ENCODE measurements at places on chromosomes 6 and 20.

DNA sequence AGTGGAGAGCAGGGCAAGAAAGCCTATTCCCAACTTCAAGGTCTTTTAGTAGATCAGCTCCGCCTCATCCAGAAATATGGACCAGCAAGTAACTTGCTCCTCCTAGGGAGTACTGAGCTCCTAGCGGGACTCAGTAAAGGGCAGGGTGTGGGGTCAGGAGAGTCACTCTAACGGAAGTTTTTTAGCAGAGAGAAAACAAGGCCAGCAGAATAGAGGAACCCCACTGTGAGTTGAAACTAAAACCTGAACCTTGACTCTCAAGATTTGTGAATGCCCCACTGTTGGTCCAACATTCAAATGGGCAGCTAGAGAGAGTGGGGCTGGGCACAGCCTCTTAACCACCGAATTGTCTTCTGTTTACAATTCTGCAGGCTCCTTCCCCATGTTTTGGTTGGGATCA lies 244.8 kb downstream of the FARS2 start:
- H3K4me3 ChIP-seq, result no peak overlapping the region
- no peaks in the 10 kb centered on the region for H3K4me1 ChIP-seq
- H3K36me3 ChIP-seq, result no peaks in the 10 kb centered on the region
- H3K27ac ChIP-seq, result no peak overlapping the region
- no peak for DNase-seq
- no peaks in the 10 kb centered on the region for H3K27me3 ChIP-seq

GRCh38 chr6:120290964-120291363 lies 941.4 kb upstream of the MAN1A1 start:
- H3K27me3 ChIP-seq, result no peaks in the 10 kb centered on the region
- H3K27ac ChIP-seq, result no peak overlapping the region
- no peak for DNase-seq
- no peak overlapping the region for H3K4me3 ChIP-seq
- no peaks in the 10 kb centered on the region for H3K4me1 ChIP-seq

DNA sequence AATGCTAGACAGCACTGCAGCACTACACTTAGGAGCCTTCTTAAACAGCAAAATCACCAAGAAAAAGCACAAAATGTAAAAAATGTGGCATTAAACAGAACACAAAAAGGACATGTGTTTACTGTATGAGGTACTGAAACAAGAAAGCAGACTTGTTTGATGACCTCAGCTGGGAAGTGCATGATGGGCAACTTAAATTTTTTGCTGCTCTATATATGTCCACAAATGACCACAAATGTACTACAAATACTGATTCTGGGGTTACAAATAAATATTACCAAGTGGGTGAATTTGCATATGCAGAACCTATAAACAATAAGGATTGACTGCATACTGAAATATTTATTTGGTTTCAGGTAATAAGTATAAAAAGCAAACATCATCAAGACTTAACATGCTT lies 13.1 kb downstream of the RAB23 start:
- no peaks in the 10 kb centered on the region for H3K4me1 ChIP-seq
- DNase-seq, result no peak
- H3K27ac ChIP-seq, result no peak overlapping the region
- no peaks in the 10 kb centered on the region for H3K36me3 ChIP-seq
- no peak overlapping the region for H3K4me3 ChIP-seq
- no peaks in the 10 kb centered on the region for H3K27me3 ChIP-seq

DNA sequence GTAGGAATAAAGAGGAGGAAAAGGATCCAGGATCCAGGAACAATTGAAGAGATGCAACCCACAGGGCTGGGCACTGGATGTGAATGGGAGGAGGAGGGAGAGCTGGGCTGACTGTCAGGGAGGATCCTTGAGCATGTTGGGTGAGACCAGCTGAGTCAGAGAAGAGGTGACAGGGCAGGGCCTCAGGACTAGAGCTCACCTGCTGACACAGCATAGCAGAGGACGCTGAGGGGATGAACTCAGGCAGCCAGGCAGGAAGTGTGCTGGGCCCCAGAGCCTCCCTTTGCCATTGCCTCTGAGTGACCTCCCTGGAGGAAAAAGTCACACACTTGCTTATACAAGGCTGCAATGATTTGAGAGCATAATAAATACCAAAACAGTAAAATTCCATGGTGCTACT lies 72.3 kb downstream of the ZNF133 start:
- no peaks in the 10 kb centered on the region for H3K4me1 ChIP-seq
- H3K27me3 ChIP-seq, result no peaks in the 10 kb centered on the region
- H3K36me3 ChIP-seq, result no peaks in the 10 kb centered on the region
- H3K4me3 ChIP-seq, result no peak overlapping the region

DNA sequence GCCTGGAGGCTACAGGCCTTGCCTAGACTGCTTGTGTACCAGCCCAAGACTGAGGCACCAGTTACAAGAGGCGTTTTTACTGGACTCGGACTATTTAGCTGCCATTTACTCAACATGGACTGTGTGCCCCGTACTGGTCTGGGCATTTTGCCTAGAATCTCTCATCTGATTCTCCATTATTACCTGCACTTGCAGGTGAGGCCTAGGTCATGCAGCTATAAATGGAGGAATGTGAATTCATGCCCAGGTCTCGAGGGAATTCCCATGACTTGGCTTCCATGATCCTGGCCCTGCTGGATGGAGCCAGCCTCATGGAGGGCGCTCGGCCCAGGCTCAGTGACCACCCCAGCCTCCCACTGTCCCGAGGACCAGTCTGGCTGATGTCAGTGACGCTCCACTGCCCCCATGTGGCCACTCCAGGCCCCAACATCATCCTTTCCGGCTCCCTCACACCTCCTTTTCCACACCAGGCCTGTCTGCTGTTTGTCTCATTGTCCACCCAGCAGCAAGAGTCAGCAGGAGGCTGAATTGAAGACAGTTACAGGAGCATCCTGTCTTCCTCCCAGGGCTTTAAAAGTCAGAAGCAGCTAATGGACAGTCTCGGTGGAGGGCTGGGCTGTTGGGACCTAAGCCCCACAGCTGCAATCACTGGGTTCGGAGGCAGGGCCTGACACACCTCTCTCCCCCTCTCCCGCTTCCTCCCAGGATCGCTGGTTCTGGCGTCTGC lies 8.7 kb downstream of the MMP24OS start:
- H3K4me3 ChIP-seq, result no peak overlapping the region
- DNase-seq, result no peak
- H3K27me3 ChIP-seq, result no peaks in the 10 kb centered on the region
- H3K27ac ChIP-seq, result no peak overlapping the region
- peaks cover 28% of the 10 kb centered on the region for H3K36me3 ChIP-seq
- no peaks in the 10 kb centered on the region for H3K4me1 ChIP-seq

DNA sequence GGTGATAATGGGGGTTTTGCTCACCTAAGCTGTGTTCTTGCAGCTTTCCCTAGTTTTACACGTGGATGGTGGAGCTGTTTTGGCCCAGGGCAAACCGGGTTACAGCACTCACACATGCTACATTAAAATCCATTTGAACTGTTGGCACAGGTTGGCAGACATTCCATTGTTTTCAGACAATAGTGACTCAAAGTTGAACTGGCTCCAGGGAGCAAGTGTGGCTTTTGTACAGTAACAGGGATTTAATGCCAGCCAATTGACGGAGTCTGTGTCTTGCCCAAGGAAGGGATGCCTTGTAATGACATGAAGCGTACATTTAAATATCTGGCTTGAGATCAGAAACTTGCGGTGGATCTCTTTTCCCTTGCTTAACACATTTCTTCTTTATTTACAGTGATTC lies 183.1 kb downstream of the DTNBP1 start:
- no peak overlapping the region for H3K4me3 ChIP-seq
- H3K4me1 ChIP-seq, result no peaks in the 10 kb centered on the region
- no peaks in the 10 kb centered on the region for H3K27me3 ChIP-seq
- H3K27ac ChIP-seq, result no peak overlapping the region
- no peak for DNase-seq

GRCh38 chr6:102126488-102126887 lies 733.0 kb downstream of the GRIK2 start:
- H3K27me3 ChIP-seq, result no peaks in the 10 kb centered on the region
- H3K4me1 ChIP-seq, result no peaks in the 10 kb centered on the region
- no peaks in the 10 kb centered on the region for H3K36me3 ChIP-seq
- no peak overlapping the region for H3K4me3 ChIP-seq
- no peak for DNase-seq

GRCh38 chr6:7594579-7595125 lies 4.7 kb downstream of the SNRNP48 start:
- no peaks in the 10 kb centered on the region for H3K27me3 ChIP-seq
- peaks cover 44% of the 10 kb centered on the region for H3K36me3 ChIP-seq
- H3K4me3 ChIP-seq, result no peak overlapping the region
- no peak for DNase-seq
- H3K4me1 ChIP-seq, result peaks cover 11% of the 10 kb centered on the region

- H3K36me3 ChIP-seq, result no peaks in the 10 kb centered on the region
- no peaks in the 10 kb centered on the region for H3K4me1 ChIP-seq
- DNase-seq, result no peak
- H3K27ac ChIP-seq, result no peak overlapping the region
Observed at GRCh38 chr6:75550544-75551167, 51.0 kb upstream of the SENP6 start.

- no peaks in the 10 kb centered on the region for H3K4me1 ChIP-seq
- no peaks in the 10 kb centered on the region for H3K27me3 ChIP-seq
- H3K4me3 ChIP-seq, result no peak overlapping the region
- DNase-seq, result no peak
Observed at GRCh38 chr6:12504325-12504966, 212.1 kb upstream of the PHACTR1 start.

GRCh38 chr6:54913211-54913610 lies 66.6 kb downstream of the FAM83B start:
- no peak for DNase-seq
- no peaks in the 10 kb centered on the region for H3K4me1 ChIP-seq
- no peak overlapping the region for H3K4me3 ChIP-seq
- no peaks in the 10 kb centered on the region for H3K36me3 ChIP-seq
- H3K27me3 ChIP-seq, result no peaks in the 10 kb centered on the region

DNA sequence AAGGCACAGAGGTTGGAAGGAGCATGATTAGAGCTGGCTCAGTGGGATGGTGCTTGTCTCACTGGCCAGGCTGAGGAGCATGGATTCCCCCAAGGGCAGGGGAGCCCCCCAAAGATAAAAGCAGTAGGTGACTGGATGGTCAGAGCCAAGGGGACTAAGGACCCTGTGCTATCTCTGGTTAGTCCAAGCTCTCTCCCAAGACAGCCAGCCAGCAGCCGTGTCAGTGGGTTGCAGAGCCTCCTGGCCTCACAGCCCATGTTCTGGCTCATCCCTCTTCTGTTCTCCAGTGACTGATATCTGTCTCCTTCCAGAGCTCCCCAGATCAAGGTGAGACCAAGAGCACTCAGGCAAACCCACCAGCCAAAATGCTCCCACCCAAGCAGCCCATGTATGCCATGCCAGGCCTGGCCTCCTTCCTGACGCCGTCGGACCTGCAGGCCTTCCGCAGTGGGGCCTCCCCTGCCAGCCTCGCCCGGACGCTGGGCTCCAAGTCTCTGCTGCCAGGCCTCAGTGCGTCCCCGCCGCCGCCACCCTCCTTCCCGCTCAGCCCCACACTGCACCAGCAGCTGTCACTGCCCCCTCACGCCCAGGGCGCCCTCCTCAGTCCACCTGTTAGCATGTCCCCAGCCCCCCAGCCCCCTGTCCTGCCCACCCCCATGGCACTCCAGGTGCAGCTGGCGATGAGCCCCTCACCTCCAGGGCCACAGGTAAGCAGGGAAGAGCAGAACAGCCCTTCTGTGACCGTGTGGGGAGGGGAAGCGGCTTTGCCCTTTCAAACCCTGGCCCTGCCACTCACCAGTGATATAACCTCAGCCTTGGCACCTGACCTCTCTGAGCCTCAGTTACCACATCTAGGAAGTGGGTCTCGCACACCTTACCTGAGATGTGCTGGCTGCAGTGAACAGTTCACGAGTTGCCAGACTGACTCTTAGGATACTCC lies 121.3 kb downstream of the JPH2 start:
- H3K4me1 ChIP-seq, result no peaks in the 10 kb centered on the region
- DNase-seq, result no peak
- H3K27ac ChIP-seq, result no peak overlapping the region
- no peaks in the 10 kb centered on the region for H3K36me3 ChIP-seq

DNA sequence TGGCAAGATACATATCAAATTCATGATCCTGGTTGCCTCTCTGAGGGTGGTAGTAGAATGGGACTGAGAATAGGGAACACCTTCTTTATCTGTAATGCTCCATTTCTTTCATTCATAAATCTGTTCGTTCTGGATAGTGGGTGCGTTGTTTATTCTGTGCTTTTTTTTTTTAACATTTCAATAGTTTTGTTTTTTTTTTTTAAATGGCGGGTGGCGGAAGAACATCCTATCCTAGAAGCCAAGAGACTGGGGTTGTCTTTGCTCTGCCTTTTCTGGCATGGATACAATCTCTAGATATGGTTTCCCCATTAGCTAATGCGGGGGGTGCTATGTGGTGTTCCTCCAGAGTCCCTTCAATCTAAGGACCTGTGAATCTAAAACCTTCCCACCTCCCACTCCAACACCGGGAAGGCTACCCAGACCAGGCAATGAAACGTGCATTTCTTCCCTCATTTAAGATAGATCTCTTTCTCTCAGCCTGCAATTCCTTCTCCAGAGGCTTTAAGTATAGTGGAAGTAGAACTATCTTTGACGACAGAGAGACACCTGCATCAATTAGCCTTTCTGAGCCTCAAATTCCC lies 883 bp upstream of the CCDC28A start:
- H3K27me3 ChIP-seq, result no peaks in the 10 kb centered on the region
- no peaks in the 10 kb centered on the region for H3K4me1 ChIP-seq
- peak overlapping the region; percentile 74 for H3K4me3 ChIP-seq
- peak overlapping the region; percentile 97 for H3K27ac ChIP-seq

- no peaks in the 10 kb centered on the region for H3K27me3 ChIP-seq
- H3K4me3 ChIP-seq, result no peak overlapping the region
- no peaks in the 10 kb centered on the region for H3K36me3 ChIP-seq
- H3K4me1 ChIP-seq, result no peaks in the 10 kb centered on the region
Observed at GRCh38 chr6:98215531-98215930, 618.8 kb upstream of the POU3F2 start.

DNA sequence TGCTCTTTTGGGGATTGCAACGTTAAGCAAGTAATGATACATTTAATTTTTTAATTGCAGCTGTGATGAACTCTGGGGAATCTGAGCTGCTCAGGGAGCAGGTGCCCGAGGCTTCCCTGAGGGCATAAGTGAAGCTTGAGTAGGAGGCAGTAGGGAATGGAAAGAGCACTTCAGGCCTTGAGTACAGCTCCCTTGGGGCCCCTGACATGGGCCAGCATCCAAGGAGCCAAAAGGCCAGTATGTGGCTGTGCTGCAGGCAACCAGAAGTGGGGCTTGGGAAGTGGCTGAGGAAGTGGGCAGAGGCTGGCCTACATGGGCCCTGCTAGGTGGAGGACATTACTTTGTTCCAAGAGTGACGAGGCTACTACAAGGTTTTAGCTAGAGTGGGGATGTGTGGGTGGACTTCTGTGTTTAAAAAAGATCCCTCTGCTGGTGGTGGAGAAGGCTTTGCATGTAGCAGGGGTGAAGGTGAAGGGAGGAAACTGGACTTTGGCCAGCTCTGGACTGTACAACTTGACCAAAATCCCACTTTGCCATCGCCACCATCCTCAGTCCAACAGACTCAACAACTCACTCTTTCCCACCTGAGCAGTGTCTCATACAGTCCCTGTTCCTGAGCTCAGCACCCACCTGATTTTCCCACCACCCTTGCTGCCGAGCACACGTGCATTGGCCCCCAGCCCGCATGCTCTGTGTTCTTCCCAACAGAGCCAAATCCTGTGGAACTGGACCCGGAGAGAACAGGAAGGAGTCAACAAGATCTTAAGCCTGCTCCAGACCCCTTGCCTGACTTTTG lies 10.9 kb upstream of the ZNF831 start:
- no peaks in the 10 kb centered on the region for H3K27me3 ChIP-seq
- DNase-seq, result peak; percentile 16
- H3K4me3 ChIP-seq, result no peak overlapping the region
- H3K27ac ChIP-seq, result no peak overlapping the region
